ENCODE measurements at places on chromosomes 12 and 14.

- no peak for DNase-seq
These were observed 1019.2 kb downstream of the AACS start for GRCh38 chr12:126084480-126084879.

- no peak for DNase-seq
These were observed 68.4 kb upstream of the ASPG start for GRCh38 chr14:104016873-104017650.

- no peak for DNase-seq
These were observed 19.3 kb downstream of the CGRRF1 start for GRCh38 chr14:54528973-54529372.

DNA sequence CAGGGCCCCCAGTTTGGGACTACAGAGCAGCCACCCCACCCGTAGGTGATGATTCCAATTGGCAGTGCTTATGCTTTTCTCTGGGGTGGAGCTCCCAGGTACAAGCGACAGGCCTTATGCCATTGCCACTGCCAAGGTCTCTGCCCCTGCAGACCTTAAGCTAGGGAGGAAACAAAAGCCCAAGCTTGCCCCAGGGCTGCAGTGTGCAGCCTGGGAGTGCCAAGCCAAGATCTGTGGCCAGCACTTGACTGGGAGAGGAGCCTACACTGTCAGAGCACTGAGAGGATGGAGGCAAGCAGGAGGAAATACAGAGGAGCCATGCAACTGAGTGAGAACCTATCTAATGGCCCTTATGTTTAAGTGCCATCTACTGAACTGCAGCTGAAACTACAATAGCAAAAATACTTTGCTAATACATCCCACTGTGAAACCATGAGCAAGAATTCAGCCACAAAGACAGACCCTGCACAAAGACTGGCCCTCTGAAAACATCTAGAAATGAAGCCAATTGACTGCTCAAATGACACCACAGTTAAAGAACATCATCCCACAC lies 17.7 kb upstream of the ASCL1 start:
- DNase-seq = no peak

DNA sequence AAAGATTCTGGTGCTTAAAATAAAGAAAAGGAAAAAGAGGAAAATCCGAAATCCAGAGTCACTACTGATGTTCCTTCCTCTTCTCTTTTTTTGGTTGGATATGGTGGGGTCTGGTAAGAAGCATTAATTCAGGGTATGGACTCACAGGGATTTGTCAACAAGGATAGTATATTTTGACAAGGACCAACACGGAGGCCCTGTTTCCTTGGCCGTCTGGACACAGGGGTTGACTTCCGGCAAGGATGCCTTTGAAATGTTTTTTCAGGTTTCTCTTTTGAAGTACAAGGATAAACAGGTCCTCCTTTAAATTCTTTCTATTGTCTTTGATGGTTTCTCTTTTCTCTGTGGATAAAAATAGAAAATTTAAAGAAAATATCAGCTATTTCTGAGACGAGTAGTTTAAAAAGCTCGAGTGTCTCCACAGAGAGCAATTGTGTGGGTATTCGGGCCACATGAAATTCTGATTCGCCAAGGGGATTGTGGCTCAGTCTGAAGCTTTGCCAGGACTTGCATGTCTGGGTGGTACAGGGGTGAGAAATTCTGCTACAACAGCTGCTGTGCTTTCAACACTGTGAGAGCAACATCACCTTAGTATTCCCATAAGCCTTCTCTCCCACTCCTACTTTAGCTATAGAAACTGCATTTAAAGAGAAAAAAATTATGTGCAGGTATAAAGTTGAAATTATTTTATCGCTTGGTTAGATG lies 88.5 kb upstream of the CSRP2 start:
- DNase-seq = no peak

GRCh38 chr14:91063119-91063518 lies 2.7 kb upstream of the RPS6KA5 start:
- DNase-seq = no peak

All from stimulated activated CD4-positive, alpha-beta T cell treated with anti-CD3 and anti-CD28 coated beads, TNF-alpha, amount 100 ng/mL, for 1 hour (primary cell).